Stimulated activated CD4-positive, alpha-beta T cell treated with anti-CD3 and anti-CD28 coated beads, Interleukin-1b, Interleukin-23, amount 100 ng/mL, for 24 hours (primary cell): ENCODE measurements at places on chromosomes 11 and 22.

- no peak for DNase-seq
Observed at GRCh38 chr22:49203091-49203858, 624.4 kb downstream of the BRD1 start.

GRCh38 chr22:23570681-23571080 lies 9.4 kb downstream of the IGLL1 start:
- DNase-seq: no peak

- no peak for DNase-seq
Observed at GRCh38 chr11:112523477-112523876, 262.8 kb upstream of the PLET1 start.

DNA sequence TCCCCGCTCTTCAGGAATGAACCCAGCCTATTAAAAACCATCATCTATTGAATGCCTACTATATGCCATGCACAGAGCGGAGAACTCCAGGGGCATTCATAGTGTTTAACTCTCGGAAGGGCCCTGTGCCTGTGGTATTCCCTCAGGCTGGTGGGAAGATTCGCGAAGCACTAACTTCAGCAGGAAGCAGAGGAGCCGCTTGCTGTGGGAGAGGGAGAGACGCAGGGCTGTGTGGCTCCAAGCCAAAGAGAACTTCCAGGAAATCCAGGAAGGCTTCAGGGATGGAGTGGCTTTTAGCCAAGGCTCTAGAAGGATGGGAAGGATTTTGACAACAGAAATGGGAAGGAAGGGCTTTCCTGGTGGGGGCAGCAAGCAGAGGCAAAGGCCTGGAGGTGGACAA lies 103.8 kb downstream of the TP53I11 start:
- no peak for DNase-seq

- DNase-seq: no peak
Observed at GRCh38 chr11:2582351-2582945, 117.3 kb downstream of the KCNQ1OT1 start.

DNA sequence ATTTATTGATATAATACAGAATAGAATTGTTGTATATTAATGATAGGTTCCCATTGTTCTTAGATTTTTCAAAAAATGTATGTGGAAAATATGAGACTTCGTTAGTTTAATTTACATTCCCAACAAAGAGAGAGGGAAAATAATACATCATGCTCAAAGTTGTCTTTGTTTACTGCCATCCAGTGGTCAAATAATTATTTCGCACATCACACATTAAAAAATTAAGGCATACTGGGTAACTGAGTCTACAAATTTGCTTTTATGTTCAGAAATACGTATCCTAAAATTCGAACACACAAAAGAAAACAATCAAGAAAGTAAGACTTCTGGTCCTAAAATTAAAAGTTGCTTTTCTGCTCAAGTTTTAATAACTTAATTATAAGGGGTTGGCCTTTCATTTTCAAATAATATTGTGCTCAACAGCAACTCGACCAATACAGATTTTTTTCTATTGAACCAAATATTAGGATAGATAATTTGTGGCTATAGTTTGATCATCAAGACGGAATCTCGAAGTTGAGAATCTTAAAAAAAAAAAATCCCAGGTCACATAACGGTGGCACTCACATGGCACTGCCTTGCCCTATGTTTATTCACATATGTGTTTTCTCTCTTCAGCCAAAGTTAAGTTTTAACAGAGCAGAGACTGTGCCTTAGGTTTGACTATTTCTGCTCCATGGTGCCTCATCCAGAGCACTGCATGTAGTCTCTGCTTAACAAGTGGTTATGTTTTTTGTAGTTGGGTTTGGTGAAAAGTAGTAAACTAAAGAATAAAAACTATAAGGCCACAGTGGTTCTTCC lies 12.3 kb downstream of the PDGFD start:
- no peak for DNase-seq

GRCh38 chr11:2996976-2997375 lies 4.8 kb upstream of the NAP1L4 start:
- DNase-seq: no peak

- no peak for DNase-seq
Observed at GRCh38 chr11:19506816-19507486, 205.7 kb upstream of the NAV2 start.

GRCh38 chr22:29907753-29908515 lies 25.0 kb downstream of the MTMR3 start:
- DNase-seq: no peak

- DNase-seq: peak; percentile 79
Observed at GRCh38 chr22:39152511-39153219, at the start of gene CBX7. CBX7 (minus strand) TSS chr22:39152680; CDS start chr22:39152444, 236 bp downstream.

DNA sequence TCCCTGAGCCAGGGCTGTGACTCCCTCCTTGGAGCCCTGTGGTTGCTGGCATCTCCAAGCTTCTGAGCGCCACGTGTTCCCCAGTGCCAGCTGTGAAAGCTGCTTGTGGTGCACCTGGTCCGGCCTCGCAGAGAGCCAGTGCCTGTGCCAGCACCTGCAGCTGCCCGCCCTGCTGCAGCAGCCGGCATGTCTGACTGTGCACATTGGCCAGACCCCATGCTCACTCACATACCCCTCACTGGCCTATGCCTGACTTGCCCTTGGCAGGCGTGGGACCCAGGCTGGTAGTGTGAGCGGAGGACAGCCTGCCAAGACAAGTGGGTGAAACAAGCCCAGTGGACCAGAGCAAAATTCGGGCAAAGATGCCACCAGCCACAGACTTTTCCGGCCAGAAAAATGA lies 9.8 kb downstream of the MRPL48 start:
- no peak for DNase-seq

DNA sequence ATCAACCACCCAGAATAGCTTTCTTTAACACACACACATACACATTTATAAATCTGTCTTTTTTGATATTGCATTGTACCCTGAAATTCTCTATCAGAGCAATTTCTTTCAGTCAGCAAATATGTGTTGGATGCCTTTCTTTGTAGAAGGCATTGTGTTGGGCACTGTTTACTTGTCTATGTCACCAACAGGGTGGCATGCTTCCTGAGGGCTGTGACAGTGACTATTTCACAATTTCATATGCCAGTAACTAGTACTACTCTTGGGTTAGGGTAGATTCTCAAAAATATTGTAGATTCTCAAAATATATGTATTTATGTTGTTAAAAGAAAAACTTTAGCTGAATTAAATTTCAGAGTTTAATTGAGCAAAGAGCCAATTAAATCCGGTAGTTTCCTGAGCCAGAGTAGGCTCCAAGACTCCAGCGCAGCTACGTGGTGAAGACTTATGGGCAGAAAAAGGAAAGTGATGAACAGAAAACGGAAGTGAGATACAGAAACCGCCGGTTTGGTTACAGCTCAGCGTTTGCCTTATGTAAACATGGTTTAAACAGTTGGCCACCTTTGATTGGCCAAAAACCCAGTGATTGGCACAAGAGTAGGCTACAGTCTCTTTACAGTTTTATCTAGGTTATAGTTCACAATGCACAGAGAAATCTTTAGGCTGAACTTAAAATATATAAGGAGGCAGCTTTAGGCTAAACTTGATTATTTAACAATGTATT lies 723.3 kb downstream of the NTM start:
- no peak for DNase-seq

DNA sequence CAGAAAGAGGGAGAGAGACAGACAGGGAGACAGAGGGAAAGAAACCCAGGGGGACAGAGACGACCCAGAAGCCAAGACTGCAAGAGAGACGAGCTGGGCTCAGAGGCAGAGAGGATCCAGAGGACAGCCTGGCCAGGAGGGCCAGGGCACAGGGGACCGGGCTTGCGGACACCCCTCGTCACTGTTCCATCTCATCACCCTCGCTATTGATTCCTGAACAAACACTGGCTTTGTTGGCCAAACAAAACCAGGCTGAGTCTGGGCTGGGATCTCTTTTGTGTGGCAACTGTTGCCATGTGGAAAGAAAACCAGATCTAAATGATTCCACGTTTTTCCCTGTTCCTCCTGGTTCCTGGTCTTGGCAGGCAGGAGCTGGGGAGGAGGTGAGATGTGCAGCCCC lies 339.4 kb downstream of the MN1 start:
- no peak for DNase-seq

- no peak for DNase-seq
Observed at GRCh38 chr11:12629601-12630313, 44.5 kb upstream of the TEAD1 start.

DNA sequence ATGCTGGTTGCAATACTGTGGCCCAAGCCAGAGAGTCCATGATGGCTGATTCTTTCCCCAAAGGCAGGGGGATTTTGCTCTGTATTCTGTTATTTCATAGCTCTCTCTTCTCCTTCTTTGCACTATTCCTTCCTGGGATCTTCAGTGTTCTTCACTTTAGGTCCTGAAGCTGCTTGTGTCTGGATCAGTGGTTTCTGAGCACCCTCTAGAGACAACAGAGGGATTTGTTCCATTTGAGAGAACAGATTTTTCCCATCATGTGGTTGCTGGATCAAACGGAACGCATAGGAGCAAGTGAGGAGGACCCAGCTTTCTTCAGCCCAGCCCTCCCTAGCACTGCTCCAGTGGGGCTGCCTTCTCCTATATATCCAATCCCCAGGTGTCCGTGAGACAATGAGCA lies 68.7 kb upstream of the SYN3 start:
- no peak for DNase-seq

DNA sequence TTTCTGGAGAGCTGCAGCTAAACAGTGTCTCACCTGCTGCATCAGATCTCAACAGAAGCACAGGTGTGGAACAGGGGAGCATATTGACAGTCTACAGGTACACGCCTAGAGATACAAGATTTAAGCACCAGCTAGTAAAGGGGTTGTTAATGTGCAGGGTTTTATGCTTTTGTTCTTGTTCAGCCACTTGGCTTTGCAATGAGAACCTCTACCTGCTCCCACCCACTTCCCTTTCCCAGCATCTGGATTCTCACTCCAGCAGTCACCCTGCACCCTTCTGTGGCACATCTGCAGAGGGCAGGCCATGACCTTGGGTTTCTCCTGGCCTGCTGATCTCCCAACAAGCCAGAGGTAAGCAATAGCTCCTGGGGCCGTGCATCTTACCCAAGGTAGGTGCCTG lies 446.6 kb downstream of the BUD13 start:
- no peak for DNase-seq
